K562 (cell line): ENCODE measurements at places on chromosomes 11 and 22. TPM values are rescaled to one million over a fixed set of nuclear protein-coding genes. Genes with fewer than 3 reads are reported as not detected.

DNA sequence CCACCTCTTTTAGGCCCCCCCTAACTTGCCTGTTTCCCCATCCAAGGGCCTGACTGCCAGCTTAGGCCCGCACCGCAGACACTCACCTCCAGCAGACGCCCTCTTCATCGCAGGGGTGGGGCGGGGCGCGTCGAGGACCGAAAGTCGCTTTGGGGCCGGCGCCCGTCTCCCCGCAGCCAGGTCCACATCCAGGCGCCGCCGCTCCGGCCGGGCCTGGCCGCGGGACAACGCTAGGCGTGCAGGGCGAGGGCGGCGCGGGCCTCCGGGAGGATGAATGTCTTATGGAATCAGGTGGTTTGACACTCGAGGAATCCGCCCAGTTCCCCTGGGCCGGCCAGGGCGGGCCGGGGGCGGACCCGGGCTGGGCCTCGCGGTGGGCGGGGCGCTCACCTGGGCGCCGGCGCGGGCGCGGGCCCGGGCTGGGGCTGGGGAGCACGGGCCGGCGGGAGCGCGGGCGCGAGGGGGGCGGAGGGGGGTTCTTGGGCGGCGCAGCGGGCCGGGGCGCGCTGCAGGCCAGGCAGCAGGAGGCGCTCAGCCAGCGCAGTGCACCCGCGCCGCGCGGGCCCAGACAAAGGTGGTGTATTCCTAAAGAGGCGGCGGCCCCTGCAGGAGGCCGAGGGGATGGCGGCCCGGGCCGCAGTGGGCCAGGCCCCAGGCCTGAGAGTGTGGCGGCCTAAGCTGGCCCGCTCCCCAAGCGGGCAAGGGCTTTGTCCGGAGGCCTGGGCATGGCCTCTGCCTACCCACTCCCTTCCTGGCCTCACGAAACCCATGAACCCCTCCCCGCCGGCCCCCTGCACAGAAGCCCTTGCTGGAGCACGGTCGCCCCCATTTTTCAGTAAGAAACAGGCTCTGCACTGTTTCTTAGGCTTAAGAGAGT is 177.6 kb downstream of the IGLL1 start:
- DNase-seq = peak; percentile 91

GRCh38 chr11:64222651-64223000 is 3.4 kb downstream of the TRPT1 start:
- no peak for DNase-seq

- DNase-seq = peak; percentile 55
Observed at GRCh38 chr11:3184732-3185347, 19.7 kb upstream of the OSBPL5 start.

DNA sequence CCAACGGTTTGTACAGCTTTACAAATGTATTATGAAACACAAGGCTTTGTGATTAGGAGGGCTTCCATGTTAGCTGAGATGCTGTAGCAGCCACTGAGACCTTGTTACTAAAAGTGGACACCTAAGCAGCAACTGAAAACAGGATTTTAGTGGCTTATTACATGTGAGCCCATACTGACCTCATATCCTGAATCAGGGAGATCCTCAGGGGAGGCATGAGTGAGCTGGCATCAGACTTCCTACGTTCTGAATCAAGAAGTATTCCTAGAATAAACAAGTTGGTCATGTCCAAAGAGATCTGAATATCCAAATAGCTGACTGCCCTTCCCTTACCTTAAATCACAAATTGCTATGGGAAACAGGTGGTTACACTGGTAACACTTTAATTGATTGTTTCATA is 59.1 kb upstream of the SCUBE2 start:
- no peak for DNase-seq

DNA sequence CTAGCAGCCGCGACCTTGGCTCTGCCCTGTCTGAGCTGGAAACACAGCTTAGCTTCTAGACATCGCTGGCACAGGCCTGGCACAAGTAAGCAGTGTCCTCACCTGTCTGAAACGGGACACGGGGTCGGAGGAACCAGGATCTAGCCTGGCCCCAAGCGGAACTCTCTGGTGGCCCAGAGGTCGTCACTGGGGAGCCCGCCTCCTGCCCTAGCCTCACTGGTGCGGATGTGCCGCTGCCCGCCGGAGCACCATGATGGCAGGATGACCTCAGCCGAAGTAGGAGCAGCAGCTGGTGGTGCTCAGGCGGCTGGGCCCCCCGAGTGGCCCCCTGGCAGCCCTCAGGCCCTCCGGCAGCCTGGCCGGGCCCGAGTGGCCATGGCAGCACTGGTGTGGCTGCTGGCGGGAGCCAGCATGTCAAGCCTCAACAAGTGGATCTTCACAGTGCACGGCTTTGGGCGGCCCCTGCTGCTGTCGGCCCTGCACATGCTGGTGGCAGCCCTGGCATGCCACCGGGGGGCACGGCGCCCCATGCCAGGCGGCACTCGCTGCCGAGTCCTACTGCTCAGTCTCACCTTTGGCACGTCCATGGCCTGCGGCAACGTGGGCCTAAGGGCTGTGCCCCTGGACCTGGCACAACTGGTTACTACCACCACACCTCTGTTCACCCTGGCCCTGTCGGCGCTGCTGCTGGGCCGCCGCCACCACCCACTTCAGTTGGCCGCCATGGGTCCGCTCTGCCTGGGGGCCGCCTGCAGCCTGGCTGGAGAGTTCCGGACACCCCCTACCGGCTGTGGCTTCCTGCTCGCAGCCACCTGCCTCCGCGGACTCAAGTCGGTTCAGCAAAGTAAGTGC is 871 bp downstream of the SLC35E4 start:
- peak; percentile 3 for DNase-seq

IFITM10 gene
- polyA plus RNA-seq = 0.08 TPM in 1 of 2 replicates, not detected in the other

- DNase-seq = no peak
Observed at GRCh38 chr11:130608287-130608686, 159.8 kb downstream of the ADAMTS15 start.
